ENCODE measurements at places on chromosomes 6 and 20.

DNA sequence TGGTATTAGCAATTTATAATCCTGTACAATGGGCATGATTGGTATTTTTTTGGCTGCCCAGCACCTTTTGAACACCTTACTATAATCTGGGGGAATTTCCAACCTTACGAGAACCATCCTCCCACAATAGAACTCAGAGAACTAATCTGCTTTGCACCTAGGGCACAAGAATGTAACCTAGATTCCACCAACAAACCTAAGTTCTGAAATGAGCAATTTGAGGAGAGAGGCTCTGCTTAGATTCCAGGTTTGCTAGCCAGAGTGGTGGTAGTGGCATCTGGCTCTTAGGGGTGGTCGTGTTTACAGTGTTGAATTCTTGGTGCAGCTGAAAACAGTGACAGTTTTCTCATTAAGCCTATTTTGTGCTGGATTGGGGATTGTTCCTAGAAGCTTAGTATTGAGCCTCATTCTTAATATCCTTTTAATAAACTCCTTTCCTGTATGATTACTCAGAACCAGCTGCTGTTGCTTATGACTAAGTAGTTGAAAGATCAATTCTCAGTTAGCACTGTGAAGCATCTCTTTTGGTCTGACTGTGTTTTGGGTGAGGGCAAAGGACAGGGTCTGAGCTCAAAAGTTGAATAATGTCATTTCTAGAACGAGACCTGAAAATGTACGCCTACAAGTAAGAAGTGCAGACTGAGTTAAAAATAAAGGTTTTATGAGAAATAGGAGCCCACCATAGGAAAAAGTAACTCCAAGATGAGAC lies 385.6 kb downstream of the CDKAL1 start:
- no peak for DNase-seq

GRCh38 chr20:23036371-23036770 lies 1.3 kb downstream of the SSTR4 start:
- no peak for DNase-seq

DNA sequence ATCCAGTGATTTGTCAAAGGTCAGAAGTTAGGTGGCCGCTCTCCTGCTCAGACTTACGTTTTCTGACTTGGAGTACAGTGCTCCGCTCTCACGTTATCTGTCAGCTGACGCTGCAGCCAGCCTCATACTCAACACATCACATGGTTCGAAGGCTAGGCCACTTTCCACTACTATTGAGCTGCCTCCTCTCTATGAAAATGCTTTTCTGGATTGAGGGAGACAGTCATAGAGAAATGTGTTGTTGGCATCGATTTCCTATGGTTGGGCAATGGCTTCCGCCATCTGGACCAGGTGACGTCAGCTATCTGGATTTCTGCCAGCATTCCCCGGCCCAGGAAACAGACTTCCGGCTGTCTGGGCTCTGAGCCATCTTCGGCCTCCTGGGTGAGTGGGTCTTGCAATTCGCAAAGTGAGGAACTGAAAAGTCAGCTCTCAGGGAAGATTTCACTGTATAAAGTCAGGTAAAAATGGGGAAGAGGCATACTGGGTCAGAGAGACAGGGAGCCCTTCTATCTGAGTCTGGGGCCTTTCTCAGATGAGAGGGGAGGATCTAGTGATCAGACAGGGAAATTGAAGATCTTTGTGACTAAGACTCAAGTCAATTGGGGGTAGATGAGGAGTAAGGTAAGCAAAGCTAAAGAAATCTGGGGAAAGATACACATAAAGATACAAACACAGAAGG lies 37.5 kb upstream of the IER3 start:
- DNase-seq, result peak; percentile 19

DNA sequence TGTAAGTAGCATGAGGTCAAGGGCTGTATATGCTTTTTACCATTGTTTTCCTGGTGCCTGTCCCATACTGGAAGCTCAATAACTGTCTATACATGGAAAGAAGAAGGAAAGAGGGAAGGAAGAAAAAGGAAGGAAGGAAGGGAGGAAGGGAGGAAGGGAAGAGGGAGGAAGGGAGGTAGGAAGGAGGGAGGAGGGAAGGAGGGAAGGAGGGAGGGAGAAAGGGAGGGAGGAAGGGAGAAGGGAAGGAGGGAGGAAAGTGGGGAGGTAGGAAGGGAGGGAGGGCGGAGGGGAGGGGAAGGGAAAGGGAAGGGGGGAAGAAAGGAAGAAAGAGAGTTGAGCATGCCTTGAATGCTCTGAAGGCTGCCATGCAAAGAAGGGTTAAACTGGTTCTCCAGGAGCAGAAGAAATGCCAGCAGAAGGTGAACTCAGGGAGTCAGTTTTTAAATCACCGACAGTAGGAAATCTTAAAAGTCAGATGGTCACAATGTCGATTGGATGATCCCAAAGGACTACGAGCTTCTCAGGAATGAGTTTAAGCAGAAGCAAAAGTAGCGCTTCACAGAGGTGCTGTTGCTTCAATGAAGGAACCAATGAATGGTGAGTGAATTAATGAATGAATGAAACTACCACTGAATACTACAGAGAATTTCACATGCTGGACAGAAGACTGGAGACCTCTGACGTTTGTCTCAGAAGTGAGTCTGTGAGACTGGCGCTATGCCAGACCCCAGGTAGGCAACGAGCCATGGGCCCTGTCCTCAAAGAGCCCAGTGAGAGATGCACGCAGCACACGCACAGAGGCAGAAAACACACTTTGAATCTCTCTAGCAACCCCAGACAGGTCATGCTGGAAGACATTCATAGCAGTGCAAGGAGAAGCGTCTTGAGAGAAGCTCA lies 117.6 kb downstream of the MRPL14 start:
- DNase-seq, result no peak

Measured in memory B cell (primary cell).